ENCODE measurements at places on chromosomes 4 and X.

DNA sequence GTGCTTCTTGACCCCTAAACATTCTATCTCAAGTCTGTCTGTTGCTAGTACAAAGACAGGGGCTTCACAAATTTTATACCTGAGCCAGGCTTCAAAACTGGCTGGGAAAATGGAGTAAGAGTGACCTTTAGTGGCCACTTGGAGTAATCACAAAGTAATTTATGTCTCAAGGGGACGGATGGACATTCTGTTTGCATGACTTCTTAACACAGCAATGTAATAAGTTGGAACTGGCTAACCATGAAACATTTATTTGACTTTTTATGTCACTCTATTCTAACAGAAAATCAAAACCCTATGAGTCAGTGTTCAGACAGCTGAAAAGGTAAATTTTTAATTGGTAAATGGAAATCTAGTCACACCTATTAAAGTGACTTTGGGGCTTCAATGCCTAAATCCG, 600.6 kb downstream of the ANKRD50 start:
- no peak for DNase-seq

DNA sequence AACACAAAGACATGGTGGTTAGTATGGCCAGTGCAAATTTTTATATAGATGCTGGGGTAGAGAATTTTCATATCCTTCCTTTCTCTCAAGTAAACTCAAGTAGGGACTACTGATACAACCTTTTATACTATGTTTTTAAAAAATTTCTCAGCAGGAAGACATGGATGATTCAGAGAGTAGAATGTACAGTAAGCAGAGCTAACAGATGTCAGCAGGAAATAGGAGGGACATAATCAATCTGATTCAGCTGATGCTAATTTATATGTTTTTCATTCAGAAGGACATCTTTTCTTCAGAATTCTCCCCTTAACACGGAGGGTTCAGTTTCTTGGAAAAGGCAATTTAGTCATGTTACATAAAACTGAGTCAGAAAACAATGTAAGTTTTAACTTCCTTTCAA, 95.4 kb downstream of the GRIA2 start:
- DNase-seq: no peak

DNA sequence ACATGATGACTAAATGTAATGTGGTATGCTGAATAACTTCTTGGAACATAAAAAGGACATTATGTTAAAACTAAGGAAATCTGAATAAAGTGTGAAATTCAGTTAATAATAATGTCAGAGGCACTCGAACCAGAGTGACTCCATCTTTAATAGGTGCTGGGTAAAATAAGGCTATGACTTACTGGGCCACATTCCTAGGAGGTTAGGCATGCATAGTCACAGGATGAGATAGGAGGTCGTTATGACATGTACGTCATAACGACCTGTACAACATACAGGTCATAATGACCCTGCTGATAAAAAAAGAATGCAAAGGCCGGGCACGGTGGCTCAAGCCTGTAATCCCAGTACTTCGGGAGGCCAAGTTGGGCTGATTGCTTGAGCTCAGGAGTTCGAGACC, 28.9 kb upstream of the OPHN1 start:
- no peak for DNase-seq

DNA sequence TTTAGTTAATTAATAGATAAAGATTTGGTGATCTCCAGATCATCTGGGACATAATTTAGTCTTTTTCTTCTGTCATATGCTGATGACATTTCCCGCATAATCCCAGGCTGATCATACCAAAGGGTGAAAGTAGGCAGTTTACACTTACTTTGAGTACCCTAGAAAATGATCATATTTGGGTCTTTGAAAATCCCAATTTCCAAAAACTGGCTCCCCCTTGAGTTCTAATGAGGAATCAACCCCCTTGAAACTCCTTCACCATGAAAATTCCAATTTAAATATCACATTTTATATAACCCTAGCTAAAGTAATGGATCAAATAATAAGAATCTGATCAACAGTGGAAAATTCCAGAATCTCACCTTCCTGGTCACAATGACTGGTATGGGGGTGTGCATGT, 223.4 kb downstream of the NAF1 start:
- no peak for DNase-seq

DNA sequence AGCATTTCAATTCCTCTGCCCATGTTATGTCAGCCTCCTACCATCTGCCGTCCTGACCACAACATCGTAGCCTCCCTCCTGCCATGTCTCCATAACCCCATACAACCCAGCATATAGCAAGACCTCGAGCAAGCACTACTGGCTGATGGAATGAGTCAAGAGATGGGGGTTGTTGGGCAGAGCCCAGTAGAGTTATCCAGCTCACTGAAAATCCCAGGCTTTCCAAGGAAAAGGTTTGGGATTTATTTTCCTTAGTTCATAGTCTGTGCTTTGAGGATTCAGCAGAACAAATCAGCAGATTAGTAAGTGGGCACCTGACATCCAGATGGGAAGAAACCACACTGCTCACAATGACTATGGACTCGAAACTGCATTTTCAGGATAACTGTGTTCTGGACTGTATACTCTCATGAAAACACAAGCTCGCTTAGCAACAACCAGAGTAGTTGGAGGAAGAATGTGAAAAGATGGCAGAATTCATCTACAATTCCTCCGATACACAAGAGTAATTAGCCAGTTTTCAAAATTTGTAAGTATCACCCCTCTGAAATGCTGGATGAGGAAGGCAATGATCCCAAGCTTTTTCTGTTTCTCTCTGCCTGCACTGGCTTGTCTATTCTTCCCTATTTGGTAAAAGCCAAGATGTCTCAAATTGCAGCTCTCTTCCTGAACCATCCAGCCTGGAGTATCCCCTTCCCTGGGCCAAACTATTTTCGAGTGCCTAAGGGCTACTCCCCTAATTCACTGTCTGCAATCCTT, 186.2 kb upstream of the TBL1X start:
- no peak for DNase-seq

- no peak for DNase-seq
Measured at GRCh38 chrX:70087857-70088630, 25.8 kb downstream of the OTUD6A start.

GRCh38 chr4:43244688-43245382, 352.3 kb downstream of the GRXCR1 start:
- no peak for DNase-seq

GRCh38 chrX:9291629-9292028, 173.2 kb upstream of the TBL1X start:
- no peak for DNase-seq

DNA sequence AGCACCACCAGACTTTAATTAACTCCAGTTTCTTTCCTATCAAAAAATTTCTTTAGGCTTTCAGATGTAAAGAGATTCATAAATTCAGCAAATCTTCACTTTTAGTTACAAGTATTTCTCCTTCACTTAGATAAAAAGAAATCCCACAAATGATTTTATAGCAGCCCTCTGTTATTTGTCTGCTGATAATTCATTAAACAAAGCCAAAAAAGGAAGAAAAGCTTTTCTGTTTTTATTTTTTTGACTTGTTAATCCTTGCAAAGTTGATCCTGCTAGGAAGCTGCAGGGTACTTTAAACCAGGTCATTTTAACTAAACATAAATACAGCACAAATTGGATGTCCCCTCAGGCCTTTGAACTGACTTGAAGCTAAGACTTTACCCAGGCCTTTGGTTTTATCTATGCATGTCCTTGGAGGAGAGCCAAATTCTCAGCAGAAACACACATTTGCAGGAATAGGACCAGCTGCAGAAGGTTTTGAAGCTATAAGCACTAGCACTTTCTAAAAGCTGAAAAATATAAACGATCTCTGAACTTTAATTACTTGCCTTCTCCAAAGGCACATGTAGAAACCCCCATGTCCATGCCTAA, 57.5 kb downstream of the PCDH18 start:
- DNase-seq: no peak

DNA sequence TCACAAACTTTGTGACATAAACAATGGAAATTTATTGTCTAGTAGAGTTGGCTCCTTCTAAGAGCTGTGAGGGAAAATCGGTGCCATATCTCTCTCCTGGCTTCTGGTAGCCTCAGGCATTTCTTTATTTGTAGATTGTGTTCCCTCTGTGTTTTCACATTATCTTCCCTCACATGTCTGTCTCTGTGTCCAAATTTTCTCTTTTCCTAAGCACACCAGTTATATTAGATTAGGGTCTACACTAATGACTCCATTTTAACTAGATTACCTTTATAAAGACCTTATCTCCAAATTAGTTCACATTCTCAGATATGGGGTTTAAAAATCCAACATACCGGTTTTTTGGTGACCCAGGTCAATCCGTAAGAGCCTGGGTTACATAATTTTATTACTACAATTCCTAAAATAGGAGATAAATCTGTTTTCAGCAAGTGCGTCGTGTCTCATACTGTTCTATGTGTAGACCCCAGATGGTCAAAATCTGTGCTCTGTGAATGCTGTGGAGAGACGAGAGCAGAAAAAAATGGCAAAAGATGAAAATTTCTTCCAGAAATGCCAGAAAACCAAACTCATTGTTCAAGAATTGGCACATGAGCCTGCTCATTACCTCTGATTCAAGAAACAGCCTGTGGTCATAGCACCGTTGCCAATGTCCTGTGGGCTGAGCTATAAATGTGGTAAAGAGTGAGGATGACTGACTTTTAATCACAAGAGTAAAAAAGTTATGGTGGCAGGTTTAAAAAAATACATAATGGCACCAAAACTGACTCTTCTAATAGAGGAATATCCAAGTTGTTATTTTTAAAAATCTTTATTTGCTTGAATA, 574.7 kb downstream of the PCDH7 start:
- DNase-seq: no peak

GRCh38 chrX:15301924-15302323, 13.5 kb downstream of the ASB11 start:
- DNase-seq: no peak

- DNase-seq: no peak
Measured at GRCh38 chr4:43843501-43843900, 605.1 kb downstream of the KCTD8 start.

DNA sequence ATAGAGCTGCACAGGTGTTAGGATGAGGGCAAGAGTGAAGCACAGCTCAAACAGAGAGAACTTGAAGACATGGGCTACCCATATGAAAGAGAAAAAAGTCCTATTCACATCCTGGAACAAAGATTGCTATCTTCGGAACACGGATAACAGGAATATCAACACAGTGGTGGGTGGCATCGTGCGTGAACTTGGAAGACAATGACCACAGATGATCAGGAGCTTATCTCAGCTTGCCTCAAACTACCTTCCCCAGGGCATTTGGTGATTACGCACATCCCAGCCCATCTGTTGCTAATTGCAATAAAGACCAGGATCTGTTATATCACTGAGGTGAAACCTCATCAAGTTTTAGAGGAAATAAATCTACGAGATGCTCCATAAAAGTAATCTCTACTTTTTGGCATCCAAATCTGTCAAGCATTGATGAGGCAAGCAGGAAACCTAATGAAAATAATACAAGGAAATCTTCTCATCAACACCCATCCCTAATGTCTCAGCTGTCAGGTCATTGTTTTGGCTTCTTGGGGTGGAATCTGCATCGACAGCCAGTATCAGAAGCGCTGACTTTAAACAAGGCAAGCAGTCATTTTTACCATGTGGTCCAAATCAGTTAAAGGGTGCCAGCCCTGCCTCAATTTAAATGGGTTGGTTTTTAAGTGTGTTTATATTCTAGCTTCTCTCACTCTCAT, 188.2 kb downstream of the SPCS3 start:
- no peak for DNase-seq

DNA sequence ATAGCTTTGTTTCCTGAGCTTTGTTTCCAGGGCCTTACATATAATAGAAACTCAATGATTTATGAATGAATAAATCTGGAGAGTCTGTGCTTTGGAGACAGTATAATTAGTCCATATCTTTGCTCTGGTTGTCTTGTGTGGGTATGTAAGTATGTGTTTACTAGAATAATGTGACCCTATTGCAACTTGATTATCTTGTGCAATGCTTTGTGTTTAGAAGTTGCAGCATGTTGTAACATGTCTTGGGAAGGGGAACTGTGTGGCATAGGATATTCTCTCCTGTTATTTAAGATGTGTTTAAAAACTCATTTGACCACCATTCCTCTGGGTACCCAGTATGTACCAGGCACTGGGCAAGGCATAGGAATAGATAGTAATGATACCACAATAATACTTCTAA, 6.1 kb downstream of the SPATA18 start:
- no peak for DNase-seq

DNA sequence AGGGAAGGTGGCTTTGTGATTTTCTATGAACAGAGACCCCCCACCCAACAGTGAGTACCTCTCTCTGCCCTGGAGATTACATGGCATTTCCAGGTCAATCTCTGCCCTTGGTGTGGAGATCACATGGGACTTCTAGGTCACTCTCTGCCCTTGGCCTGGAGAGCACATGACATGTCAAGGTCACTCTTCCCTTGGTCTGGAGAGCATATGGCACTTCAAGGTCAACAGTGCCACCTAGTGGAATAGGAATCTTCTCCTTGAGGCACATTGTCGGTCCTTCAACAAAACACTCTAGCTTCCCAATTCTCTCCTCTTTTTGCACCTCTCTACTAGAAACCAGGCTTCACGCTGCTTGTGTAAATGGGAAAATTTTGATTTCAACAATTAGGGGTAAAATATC, 66.2 kb upstream of the TACR3 start:
- no peak for DNase-seq

- no peak for DNase-seq
Measured at GRCh38 chrX:17020851-17021821, 74.7 kb downstream of the REPS2 start.

DNA sequence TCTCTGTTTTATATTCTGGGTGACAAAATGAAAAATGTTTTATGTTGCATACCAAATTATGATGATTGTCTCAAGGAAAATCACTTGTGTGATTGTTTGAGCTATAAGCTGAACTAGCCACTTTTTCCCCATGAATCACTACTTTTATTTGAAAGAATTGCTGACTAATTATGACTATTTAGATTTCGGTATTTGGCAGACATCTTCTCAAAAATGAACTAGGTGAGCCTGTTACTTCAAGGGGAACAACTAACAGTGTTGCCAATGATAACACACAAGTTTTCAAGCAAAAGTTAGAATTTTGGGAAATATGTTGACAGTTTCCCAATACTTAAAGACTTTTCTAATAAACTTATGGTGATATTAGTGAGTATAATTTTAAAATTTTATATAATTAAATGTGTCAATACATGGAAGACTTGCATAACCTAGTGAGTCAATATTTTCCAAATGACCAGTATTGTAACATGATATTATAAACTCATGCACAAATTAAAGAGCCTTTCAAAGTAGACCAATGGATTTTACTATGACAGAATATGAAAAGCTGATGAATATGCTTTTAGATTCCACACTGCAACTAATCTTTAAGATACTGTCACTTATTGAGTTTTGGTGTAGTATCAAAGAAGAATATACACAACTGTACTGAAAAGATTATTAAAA, 187.7 kb upstream of the GATB start:
- DNase-seq: no peak

GRCh38 chrX:25022499-25023325, 6.9 kb upstream of the ARX start:
- no peak for DNase-seq

Measured in activated CD8-positive, alpha-beta memory T cell treated with anti-CD3 and anti-CD28 coated beads, Interleukin-2, amount 50 U/mL, for 4 hours (primary cell).